NCI-H1436 (cell line): ENCODE measurements at places on chromosomes 1 and 21.

DNA sequence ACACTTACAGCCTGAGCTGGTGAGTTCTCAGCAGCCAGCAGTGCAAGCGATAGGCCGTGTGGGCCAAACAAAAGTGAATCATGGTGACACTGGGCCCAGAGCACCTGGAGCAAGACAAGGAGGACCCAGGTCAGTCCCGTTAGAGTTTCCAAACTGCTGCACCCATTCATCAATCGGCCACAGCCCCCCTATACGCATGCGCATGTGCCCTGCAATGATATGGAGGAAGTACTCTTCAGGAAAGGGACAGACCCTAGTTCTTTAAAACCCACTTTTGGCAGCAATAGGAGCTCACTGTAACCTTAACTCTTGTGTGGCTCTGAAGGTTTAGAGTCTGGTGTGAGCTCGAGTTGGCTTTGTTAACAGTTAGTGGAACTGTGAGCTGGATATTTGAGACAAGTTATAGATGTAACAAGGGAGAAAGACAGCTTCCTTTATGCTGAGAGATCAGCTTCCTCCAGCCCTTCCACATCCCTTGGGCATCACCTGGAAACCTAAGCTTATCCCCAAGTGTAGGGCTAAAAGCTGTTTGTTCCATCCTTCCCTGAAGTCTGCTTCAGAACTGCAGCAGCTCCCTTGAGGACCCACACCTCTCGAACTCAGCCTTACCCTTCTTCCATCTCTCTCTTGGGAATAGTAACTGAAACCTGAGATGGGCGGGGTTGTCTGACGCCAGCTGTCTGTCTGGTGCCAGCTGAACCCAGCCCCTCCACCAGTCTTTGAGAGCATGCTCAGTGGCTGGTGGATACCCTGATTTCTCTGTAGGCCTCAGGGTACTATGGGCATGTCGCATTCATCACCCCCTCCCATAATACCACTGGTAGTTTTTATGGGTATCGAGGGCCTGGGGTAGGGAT, 17.7 kb downstream of the NMNAT1 start:
- peak; percentile 93 for DNase-seq

DNA sequence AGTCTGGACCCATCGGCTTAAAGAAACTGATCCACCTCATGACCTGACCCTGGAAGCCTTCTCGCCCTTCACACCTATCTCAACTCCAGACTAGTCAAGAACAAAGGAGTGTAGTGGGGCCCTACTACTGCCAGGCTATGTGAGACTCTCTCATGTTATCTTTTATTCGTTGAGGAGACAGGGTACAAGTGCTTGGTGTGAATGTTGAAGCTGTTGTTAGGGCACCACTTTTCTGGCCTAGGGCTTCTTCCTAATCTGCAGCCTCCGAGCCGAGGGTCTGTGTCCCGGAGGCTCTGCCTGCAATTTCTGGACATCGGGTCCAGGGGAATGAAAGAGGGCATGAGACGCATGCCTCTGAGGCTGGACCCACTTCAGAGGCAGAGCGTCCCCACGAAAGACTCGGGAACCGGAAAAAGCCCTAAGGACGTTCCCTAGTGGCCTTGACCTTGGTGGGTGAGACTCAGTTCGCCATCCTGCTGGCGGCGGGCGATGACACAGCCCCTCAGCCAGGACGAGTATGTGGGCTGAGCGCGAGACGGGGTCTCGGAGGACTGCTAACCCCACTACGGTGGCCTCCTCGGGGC, 671 bp downstream of the DNAJC11 start:
- no peak for DNase-seq

DNA sequence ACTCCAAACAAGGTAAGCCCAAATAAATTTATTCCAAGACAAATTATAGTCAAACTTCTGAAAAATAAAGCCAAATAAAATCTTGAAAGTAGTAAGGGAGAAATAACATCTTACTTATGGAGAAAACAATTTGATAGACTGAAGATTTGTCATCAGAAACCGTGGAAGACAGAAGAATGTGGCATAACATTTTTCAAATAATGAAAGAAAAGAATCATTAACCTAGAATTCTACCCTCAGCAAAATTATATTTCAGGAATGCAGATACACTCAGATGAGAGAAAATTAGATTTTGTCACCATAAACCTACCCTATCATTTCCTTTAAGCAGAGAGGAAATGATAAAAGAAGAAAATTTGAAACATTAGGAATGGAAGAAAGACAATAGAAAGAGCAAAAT, 27.3 kb upstream of the PADI1 start:
- no peak for DNase-seq

DNA sequence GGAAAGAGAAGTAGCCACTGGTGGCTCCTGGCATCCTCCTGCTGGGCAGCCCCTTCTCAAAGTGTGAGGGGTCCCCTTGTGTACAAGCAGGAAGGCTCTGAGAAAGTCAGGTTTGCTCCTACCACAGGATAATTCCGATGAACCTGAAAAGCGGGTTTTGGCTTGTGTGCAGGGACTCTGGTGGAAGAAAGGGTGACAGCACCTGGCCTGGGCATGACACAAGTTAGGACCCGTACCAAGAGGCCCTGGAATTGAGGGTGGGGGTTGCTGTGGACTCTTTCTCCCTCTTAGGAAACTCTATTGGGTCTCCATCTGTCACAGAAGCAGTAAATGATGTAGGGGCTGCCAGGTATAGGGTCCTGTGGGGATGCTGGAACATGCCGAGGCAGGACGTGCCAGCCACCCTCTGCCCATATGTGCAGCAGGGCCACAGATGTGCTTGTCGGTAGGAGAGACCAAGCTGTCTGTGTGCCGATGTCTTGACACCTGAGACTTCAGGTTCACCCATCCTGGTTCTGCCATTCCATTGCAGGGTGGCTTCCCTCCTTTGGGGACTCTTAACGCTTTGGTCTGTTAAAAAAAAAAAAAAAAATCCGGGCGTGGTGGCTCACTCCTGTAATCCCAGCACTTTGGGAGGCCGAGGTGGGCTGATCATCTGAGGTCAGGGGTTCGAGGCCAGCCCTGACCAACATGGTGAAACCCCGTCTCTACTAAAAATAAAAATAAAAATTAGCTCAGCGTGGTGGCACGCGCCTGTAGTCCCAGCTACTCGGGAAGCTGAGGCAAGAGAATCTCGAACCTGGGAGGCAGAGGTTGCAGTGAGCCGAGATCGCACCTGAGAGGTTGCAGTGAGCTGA, 9.8 kb downstream of the C1orf35 start:
- no peak for DNase-seq

DNA sequence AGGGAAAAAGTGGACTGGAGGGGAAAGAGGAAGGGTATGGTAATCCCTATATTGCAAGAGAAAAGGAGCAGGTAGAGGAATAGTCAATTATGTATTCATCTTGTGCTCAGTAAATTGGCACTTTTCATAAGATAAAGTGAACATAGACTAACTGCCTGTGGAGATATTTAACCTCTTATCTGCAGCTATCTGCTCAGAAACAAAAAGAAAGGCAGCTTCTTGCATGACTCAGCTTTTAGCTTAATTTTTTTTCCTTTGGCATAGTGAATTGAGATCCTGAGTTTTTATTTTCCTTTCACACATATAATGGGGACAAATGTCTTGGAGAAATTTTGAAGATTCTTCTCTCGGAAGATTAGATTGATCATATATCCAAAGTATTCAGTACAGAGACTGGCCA, 127.6 kb upstream of the F3 start:
- DNase-seq: no peak

DNA sequence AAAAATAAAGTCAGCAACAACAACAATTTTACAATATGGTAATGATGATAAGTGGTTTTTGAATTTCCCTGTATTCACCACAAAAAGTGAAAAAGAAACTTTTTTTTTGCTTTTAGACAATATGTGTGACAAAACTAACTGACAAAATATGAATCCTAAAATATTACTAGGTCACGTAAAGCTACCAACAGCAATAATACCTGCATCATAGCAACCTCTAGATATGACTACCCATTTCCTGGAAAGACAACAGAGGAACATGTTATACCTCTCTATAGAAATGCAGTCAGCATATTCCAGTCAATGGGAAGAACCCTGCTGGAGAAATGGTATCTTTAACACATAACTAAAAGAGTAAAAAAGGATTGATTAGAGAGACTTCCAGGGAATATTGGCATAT, 73.7 kb downstream of the PDE4B start:
- no peak for DNase-seq

DNA sequence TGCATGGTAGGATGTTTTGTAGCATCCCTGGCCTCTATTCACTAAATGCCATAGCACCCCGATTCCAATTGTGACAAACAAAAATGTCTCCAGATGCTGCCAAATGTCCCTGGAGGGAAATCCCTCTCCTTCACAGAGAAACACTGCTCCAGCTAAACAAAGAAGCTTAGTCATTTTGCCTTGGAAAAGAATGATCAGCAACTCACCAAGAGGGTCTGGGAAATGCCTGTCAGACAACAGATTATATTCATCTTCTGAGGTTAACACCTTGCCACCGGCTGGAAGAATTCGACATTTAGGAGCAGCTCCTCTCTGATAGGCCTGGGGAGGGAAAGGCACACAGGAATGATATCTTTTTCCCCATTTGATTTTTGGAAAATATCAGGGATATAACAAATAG, 84.4 kb downstream of the NIBAN1 start:
- no peak for DNase-seq
